Naive thymus-derived CD8-positive, alpha-beta T cell (primary cell): ENCODE measurements at places on chromosomes 3 and 15.

GRCh38 chr3:8645712-8646111 is 1.1 kb upstream of the SSUH2 start:
- no peak overlapping the region for H3K27ac ChIP-seq
- no peaks in the 10 kb centered on the region for H3K4me1 ChIP-seq
- DNase-seq: no peak
- peaks cover 25% of the 10 kb centered on the region for H3K27me3 ChIP-seq

DNA sequence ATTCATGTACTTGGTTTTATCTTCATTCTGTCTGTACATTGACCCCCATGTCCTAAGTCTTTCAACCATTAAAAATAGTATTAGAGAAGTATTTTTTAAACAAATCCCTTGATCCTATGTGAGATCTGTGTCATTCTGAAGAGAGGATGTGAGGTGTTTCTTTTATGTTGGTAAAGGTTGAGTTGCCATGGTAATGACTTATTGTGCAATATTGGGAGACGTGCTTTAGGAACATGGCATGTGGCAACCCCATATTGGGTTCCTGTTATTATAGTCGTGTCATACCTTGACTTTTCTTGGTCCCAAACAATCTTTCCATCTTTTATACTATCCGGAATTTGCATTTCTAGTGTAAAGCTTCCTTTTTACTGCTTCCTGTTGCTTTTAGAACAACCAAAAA is 203.1 kb downstream of the KCNAB1 start:
- H3K27me3 ChIP-seq: peaks cover 15% of the 10 kb centered on the region
- no peak overlapping the region for H3K27ac ChIP-seq
- H3K4me3 ChIP-seq: no peak overlapping the region
- DNase-seq: no peak

DNA sequence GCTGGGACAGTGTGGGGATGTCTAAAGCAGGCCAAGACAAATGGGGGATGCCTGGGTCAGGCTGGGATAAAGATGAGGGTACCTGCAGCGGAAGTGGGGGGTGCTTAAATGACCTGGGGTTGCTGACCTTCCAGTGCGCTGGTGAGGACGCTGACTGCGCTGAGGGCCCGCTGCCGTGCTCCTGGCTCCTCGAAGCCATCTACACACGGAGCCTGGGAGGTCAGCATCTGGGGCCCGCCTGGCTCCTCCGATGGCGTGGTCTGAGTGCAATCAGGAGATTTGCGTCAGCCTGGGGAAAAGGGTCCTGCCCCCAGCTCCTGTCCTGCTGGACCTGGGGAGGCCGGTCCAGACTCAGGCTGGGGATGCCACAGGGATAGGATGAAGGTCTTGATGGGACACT is 50.7 kb downstream of the SCN5A start:
- peaks cover 27% of the 10 kb centered on the region for H3K27me3 ChIP-seq
- H3K36me3 ChIP-seq: no peaks in the 10 kb centered on the region
- no peak for DNase-seq
- no peak overlapping the region for H3K4me3 ChIP-seq
- peaks cover 1% of the 10 kb centered on the region for H3K4me1 ChIP-seq

- H3K36me3 ChIP-seq: no peaks in the 10 kb centered on the region
- H3K4me1 ChIP-seq: no peaks in the 10 kb centered on the region
- H3K27ac ChIP-seq: no peak overlapping the region
- no peak for DNase-seq
- H3K27me3 ChIP-seq: peaks cover 2% of the 10 kb centered on the region
Measured at GRCh38 chr15:29554531-29554930, 267.7 kb downstream of the TJP1 start.

- H3K4me3 ChIP-seq: no peak overlapping the region
- H3K36me3 ChIP-seq: no peaks in the 10 kb centered on the region
- H3K4me1 ChIP-seq: no peaks in the 10 kb centered on the region
- no peak overlapping the region for H3K27ac ChIP-seq
- no peak for DNase-seq
Measured at GRCh38 chr15:66878761-66879160, 176.7 kb downstream of the SMAD6 start.

GRCh38 chr15:39698444-39699390 is 83.9 kb downstream of the FSIP1 start:
- DNase-seq: no peak
- H3K36me3 ChIP-seq: no peaks in the 10 kb centered on the region
- no peak overlapping the region for H3K27ac ChIP-seq
- no peaks in the 10 kb centered on the region for H3K4me1 ChIP-seq
- peaks cover 2% of the 10 kb centered on the region for H3K27me3 ChIP-seq
- no peak overlapping the region for H3K4me3 ChIP-seq

DNA sequence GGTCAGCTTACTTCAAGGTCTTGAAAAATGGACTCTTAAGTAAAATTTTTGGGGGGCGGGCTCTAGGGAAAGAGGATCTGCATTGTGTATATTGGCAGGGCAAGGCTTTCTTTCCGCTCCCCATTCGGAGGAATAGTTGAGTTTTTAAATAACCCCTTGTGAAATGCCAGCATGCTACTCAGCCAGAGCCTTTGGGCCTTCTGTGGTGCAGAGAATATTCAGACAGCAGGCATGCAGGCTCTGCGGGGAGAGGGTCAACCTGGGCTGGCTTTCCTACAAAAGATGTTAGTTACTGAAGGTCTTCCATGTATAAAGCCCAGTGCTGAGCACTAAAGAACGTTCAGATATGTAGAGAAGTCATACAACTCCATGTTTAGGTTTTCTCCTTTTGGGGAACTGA is 40.6 kb downstream of the ADAMTSL3 start:
- DNase-seq: no peak
- H3K27me3 ChIP-seq: peaks cover 8% of the 10 kb centered on the region
- no peaks in the 10 kb centered on the region for H3K4me1 ChIP-seq
- no peak overlapping the region for H3K4me3 ChIP-seq

DNA sequence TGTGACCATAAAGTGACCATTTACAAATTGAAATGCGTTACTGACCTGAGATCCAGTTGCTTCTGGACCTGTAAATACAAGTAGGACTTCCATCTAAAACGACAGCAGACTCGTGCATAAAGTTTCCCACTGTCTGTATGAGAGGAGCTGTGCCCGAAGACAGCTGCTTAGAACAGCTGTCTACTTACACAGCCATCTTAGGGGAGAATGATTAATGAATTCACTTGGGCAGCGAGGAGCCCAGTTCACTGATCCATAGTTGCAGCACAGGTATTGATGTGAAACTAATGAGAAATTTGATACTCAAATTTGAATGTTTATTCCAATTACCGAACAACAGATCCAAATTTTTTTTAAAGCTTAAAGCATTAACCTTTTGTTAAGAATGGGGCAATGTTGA is 748.1 kb downstream of the NR2F2 start:
- no peaks in the 10 kb centered on the region for H3K27me3 ChIP-seq
- H3K4me3 ChIP-seq: no peak overlapping the region
- no peaks in the 10 kb centered on the region for H3K4me1 ChIP-seq
- H3K36me3 ChIP-seq: no peaks in the 10 kb centered on the region
- no peak for DNase-seq

DNA sequence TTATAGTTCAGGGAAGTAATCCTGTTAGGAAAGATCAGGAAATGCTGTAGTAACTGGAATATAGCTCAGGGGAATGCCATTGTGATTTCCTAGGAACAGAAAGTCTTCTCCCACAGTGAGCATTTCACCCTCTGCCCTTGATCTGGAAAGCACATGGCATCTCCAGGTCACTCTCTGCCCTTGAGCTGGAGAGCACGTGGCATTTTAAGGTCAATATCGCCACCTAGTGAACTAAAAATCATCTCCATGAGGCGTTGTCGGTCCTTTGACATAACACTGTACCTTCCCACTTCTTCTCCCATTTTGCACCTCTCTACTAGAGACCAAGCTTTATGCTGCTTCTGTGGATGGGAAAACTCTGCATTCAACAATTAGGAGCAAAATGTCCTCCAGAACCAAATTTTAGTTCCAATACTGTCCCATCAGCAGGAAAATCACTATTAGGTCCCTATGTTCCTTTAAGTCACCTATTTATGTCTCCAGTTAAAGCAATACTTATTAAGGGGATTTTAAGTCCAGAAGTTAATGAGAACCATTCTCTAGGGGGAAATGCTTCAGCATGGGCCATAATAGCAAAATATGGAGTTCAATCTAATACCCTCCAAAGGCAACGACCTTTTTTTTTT is 54.7 kb upstream of the GK5 start:
- peak; percentile 28 for DNase-seq
- H3K27ac ChIP-seq: no peak overlapping the region
- H3K36me3 ChIP-seq: no peaks in the 10 kb centered on the region
- no peak overlapping the region for H3K4me3 ChIP-seq

DNA sequence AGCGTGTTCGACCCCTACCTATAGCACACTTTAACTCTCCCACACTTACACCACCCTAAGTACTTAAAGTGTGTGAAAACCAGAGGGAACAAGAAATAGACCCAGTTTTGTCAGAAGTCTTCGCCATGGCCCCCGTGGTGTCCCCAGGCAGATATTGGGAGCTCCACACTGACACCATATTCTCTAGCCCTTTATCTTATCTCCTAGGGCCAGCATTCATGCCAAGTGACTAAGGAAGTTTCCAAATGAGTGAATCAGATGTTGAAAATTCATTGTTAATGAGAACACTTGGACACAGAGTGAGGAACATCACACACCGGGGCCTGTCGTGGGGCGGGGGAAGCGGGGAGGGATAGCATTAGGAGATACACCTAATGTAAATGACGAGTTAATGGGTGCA is 31.8 kb downstream of the P3H2 start:
- no peaks in the 10 kb centered on the region for H3K4me1 ChIP-seq
- peaks cover 10% of the 10 kb centered on the region for H3K27me3 ChIP-seq
- H3K27ac ChIP-seq: no peak overlapping the region
- H3K4me3 ChIP-seq: no peak overlapping the region
- DNase-seq: no peak
- no peaks in the 10 kb centered on the region for H3K36me3 ChIP-seq

- no peak overlapping the region for H3K4me3 ChIP-seq
- no peaks in the 10 kb centered on the region for H3K27me3 ChIP-seq
- no peak for DNase-seq
- H3K36me3 ChIP-seq: peaks cover 35% of the 10 kb centered on the region
Measured at GRCh38 chr3:130960139-130960795, 66.4 kb downstream of the ASTE1 start.

DNA sequence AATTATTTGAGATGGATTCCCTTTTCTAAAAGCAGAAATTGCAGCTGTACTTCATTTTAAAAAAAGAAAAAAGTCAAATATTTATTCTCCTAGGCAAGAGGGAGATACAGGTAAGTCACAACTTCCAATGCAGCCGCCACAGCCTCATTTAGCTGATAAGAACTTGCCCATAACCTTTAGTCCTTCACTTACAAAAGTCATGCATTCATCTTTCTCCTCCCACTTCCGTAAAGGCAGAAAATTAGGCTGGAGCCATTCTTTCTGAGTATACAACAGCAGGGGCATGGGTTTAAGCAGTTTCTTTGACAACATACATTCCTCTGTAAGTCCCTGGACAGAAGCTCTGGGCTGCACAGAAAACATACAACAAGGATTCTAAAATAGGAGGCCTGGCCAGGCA is 4.3 kb downstream of the SUCLG2 start:
- H3K27me3 ChIP-seq: no peaks in the 10 kb centered on the region
- peak overlapping the region; percentile 79 for H3K4me3 ChIP-seq
- DNase-seq: no peak

DNA sequence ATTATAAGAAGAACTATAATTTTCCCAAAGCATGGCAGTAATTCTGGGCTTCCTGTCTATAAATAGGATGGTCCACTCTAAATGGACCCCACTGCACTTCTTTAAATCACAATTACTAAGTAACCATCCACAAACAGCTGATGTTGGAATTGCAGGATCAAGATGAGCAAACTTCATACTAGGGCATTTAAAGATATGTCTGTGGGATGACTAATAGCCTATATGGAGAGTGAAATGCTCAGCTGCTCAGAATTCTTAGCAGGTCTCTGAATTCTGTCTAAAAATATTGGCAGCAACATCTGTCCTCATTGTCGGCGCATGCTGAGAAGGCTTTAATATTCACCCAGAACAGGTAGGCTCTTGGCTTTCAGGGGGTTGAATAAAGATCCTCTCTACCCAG is 140.4 kb downstream of the SATB1 start:
- no peak overlapping the region for H3K4me3 ChIP-seq
- DNase-seq: no peak
- no peaks in the 10 kb centered on the region for H3K4me1 ChIP-seq
- H3K27me3 ChIP-seq: peaks cover 5% of the 10 kb centered on the region

GRCh38 chr3:4855676-4856075 is 123.6 kb upstream of the BHLHE40 start:
- DNase-seq: no peak
- H3K4me1 ChIP-seq: peaks cover 19% of the 10 kb centered on the region
- H3K27me3 ChIP-seq: no peaks in the 10 kb centered on the region
- no peak overlapping the region for H3K4me3 ChIP-seq

- no peak for DNase-seq
- H3K4me1 ChIP-seq: no peaks in the 10 kb centered on the region
- H3K27me3 ChIP-seq: no peaks in the 10 kb centered on the region
- no peak overlapping the region for H3K4me3 ChIP-seq
- H3K27ac ChIP-seq: no peak overlapping the region
Measured at GRCh38 chr15:79394231-79394630, 37.9 kb upstream of the MINAR1 start.

GRCh38 chr15:70589221-70589620 is 174.1 kb downstream of the UACA start:
- no peak overlapping the region for H3K27ac ChIP-seq
- H3K4me1 ChIP-seq: peaks cover 17% of the 10 kb centered on the region
- no peak for DNase-seq
- peaks cover 16% of the 10 kb centered on the region for H3K27me3 ChIP-seq
- peaks cover 10% of the 10 kb centered on the region for H3K36me3 ChIP-seq

- H3K4me3 ChIP-seq: no peak overlapping the region
- DNase-seq: no peak
- no peaks in the 10 kb centered on the region for H3K27me3 ChIP-seq
Measured at GRCh38 chr3:197746209-197746608, 3.5 kb upstream of the FYTTD1 start.

- no peaks in the 10 kb centered on the region for H3K36me3 ChIP-seq
- H3K27ac ChIP-seq: no peak overlapping the region
- H3K4me1 ChIP-seq: peaks cover 3% of the 10 kb centered on the region
- H3K4me3 ChIP-seq: no peak overlapping the region
Measured at GRCh38 chr15:50883903-50884302, 24.6 kb upstream of the AP4E1 start.

DNA sequence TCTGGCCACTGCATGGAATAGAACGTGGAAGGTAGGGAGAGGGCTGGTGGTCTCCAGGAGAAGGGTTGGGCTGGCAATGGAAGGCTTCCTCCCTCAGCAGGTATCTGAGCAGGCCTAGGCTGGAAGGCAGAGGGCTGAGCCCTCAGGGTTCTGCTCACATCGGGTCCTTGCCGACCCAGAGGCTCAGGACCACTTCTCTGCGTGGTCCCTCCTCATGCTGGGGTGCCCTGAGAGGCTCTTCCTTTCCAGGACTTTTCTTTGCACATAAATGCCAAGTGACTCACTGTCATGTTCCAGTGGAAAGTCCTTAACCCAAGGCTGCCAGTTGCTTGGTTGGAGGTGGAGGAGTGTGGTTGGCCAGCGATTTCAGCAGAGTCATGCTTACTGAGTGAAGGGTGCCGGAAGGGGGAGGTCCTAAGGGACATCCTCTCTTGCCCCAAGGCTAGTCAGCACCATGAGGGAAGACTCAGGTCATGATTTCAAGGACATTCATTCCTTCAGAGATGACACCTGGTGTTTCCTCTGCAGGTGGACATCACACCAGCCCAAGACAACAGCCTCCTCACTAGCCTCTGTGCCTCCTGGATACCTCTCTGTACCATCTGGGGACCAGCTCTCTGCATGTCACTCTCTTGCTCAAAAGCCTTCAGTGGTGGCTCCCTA is 8.2 kb downstream of the SLC6A6 start:
- H3K4me1 ChIP-seq: peaks cover 15% of the 10 kb centered on the region
- DNase-seq: no peak
- no peak overlapping the region for H3K4me3 ChIP-seq
- no peak overlapping the region for H3K27ac ChIP-seq
- H3K27me3 ChIP-seq: no peaks in the 10 kb centered on the region
